Uterus (tissue), 4 donors: ENCODE measurements at places on chromosomes 16 and 17.

DNA sequence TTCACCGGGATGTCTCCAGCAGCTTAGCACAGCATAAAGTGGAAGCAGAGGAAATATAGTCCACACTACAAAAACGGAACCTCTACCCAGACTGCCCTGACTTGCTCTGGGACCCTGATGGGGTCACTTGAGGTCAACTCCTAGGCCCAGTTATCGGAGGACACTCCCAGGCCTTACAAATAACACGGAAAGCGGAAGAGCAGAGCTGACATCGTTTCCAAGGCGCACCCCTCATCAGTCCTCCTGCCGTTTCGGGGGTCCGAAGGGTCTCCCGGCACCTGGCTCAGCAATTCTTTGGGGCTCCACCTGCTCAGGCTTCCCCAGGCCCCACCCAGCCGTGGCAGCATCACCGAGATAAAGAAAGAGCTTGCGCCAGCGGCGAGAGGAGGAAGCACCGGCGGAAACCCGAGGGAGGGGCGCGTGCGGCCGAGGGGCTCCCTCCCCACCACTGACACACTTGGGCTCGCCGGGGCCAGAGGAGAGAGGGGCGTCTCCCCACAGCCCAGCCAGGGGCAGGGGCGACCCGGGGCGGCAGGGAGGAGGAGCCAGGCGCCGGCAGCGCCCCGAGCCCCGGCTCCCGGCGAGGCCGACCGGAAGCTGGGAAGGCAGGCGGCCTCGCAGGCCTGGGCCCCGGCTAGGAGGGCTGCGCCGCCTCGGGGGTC is 727 bp downstream of the CORO7 start:
- H3K4me3 ChIP-seq, result peak overlapping the region; percentile 88
- H3K36me3 ChIP-seq, result no peaks in the 10 kb centered on the region
- peak overlapping the region; percentile 16 for H3K27ac ChIP-seq
- DNase-seq, result no peak
- no peaks in the 10 kb centered on the region for H3K27me3 ChIP-seq

GRCh38 chr17:66169839-66170238 is 22.1 kb downstream of the CEP112 start:
- no peaks in the 10 kb centered on the region for H3K4me1 ChIP-seq
- H3K27ac ChIP-seq, result no peak overlapping the region
- no peaks in the 10 kb centered on the region for H3K27me3 ChIP-seq
- no peaks in the 10 kb centered on the region for H3K36me3 ChIP-seq
- no peak for DNase-seq

DNA sequence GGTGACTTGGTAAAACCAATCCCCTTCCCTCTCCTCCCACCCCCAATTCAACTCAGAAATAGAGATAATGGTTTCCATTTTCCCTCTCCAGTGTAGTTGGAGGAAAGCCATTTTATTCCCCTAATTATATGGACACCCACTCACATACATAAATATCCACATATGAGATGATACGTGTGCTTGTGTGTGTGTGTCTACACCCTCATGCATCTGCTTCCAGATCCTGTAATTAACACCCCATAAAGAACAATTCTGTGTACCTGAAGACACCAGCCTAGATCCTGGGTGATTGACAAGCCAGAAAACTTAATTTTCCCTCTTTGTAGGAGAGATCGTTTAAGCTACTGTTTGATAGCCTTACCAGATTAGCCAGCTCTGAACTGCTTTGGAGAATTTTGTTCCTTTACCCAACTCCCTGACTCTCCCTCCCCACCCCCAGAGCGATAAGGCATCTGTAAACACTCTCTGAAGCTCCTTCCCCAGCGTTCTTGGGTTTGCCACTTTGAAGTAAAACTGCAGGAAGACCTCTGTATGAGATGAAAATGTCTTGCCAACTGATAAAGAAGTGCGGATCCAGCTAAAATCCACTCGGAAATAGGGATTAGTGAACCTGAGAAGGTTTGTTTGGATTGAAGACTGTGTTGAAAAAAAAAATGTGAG is 175.7 kb downstream of the RGS9 start:
- H3K4me3 ChIP-seq, result no peak overlapping the region
- H3K36me3 ChIP-seq, result no peaks in the 10 kb centered on the region
- no peaks in the 10 kb centered on the region for H3K27me3 ChIP-seq
- H3K4me1 ChIP-seq, result no peaks in the 10 kb centered on the region
- H3K27ac ChIP-seq, result no peak overlapping the region

DNA sequence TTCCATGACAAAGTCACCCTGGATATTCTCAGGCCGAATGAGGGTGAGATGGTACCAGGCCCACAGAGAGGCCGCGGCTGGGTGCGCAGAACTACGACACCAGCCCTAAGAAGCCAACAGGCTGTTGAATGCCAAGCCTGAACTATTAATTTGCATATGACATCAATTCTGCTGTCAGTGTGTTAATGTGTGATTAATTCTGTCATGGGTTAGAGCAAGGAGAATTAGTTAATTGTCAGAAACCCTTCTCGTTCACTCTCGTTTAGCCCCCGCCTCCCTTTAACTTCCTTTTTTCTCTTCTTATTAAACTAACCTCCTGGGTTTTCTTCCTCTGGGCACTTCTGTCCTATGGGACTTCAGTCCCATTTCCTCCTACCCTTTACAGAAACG is 123.4 kb downstream of the ZFHX3 start:
- DNase-seq, result no peak
- H3K4me3 ChIP-seq, result no peak overlapping the region
- no peaks in the 10 kb centered on the region for H3K4me1 ChIP-seq
- no peaks in the 10 kb centered on the region for H3K36me3 ChIP-seq
- no peak overlapping the region for H3K27ac ChIP-seq

DNA sequence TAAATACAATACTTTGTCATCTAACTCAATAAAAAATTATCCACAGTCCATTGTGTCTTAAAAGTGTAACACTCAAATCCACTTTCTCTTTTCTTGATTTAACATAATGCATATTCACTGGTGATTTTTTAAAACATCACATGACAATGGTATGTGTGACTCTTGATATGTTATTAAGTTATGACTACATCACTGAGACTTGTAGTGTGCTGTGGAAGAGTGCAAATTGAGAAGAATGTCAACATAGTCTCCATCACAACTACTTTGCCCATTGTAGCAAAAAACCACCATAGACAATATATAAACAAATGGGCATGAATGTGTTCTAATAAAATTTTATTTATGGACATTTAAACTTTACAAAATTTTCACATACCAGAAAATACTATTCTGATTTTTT is 380.7 kb upstream of the PMFBP1 start:
- no peaks in the 10 kb centered on the region for H3K36me3 ChIP-seq
- H3K27ac ChIP-seq, result no peak overlapping the region
- no peaks in the 10 kb centered on the region for H3K4me1 ChIP-seq
- DNase-seq, result no peak
- no peaks in the 10 kb centered on the region for H3K27me3 ChIP-seq
- no peak overlapping the region for H3K4me3 ChIP-seq

GRCh38 chr16:169014-169413 is 3.2 kb downstream of the HBM start:
- H3K4me1 ChIP-seq, result peaks cover 17% of the 10 kb centered on the region
- H3K36me3 ChIP-seq, result no peaks in the 10 kb centered on the region
- H3K27me3 ChIP-seq, result peaks cover 25% of the 10 kb centered on the region
- DNase-seq, result no peak
- no peak overlapping the region for H3K4me3 ChIP-seq

- no peak for DNase-seq
- no peak overlapping the region for H3K4me3 ChIP-seq
- no peaks in the 10 kb centered on the region for H3K36me3 ChIP-seq
- H3K27ac ChIP-seq, result peak overlapping the region; percentile 38
Observed at GRCh38 chr17:57913575-57914272, 41.5 kb downstream of the CUEDC1 start.

DNA sequence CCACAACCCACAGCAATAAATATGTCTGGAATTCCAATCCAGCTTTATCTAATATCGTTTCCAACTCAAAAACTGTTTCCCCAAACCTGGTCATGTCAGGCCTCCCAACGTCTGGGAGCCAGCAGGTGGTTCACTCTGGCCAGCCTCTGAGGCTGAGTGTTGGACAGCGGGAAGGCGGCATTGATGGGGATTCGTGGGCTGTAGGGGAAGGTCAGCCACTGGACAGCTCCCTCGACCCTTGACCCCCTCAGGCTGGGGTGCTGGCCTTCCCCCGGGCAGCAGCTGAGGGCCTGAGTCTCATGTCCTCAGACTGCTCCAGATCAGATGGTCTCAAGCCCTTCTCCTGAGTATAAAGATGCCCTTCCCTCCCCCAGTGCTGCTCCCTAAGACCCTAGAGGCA is 50.2 kb downstream of the SDK2 start:
- H3K36me3 ChIP-seq, result no peaks in the 10 kb centered on the region
- DNase-seq, result no peak
- H3K4me1 ChIP-seq, result no peaks in the 10 kb centered on the region
- no peak overlapping the region for H3K4me3 ChIP-seq
- no peak overlapping the region for H3K27ac ChIP-seq
- no peaks in the 10 kb centered on the region for H3K27me3 ChIP-seq

GRCh38 chr17:1056761-1057160 is 59.8 kb downstream of the TIMM22 start:
- H3K27ac ChIP-seq, result no peak overlapping the region
- no peaks in the 10 kb centered on the region for H3K36me3 ChIP-seq
- no peak overlapping the region for H3K4me3 ChIP-seq
- DNase-seq, result no peak
- no peaks in the 10 kb centered on the region for H3K4me1 ChIP-seq

- no peak overlapping the region for H3K4me3 ChIP-seq
- peaks cover 8% of the 10 kb centered on the region for H3K4me1 ChIP-seq
- H3K27ac ChIP-seq, result no peak overlapping the region
- H3K27me3 ChIP-seq, result no peaks in the 10 kb centered on the region
Observed at GRCh38 chr17:73952480-73953205, 250.8 kb upstream of the RPL38 start.

DNA sequence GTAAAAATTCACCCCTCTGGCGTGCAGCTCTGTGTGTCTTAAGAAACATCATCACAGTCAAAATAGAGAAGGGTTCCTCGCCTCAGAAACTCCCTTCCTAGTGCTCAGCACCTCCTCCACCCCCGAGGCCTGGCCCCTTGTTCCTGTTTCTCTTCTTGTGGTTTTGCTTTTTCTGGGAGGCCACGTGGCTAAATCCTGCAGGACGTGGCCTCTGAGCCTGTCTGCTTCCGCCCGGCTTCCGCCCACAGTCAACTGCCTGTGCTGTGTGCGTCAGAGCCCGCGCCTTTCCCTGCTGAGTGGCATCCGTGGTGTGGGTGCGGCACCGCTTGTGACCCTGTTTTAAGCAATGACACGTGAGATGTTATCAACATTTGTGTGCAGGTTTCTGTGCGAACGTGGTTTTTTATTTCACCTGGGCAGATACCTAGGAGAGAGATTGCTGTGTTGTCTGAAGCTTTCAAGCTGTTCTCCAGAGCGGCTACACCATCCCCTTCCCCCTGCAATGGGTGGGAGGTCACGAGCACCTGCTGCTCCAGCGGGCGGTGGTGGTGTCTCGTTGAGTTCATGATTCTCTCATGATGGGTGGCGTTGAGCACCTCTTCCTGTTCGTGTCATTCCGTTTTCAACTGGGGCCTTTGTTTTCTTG is 21.7 kb downstream of the ACSF3 start:
- no peaks in the 10 kb centered on the region for H3K36me3 ChIP-seq
- H3K4me3 ChIP-seq, result no peak overlapping the region
- no peak for DNase-seq

- H3K36me3 ChIP-seq, result no peaks in the 10 kb centered on the region
- no peaks in the 10 kb centered on the region for H3K27me3 ChIP-seq
- H3K27ac ChIP-seq, result no peak overlapping the region
- no peaks in the 10 kb centered on the region for H3K4me1 ChIP-seq
Observed at GRCh38 chr17:19357761-19358160, 4.8 kb downstream of the B9D1 start.

DNA sequence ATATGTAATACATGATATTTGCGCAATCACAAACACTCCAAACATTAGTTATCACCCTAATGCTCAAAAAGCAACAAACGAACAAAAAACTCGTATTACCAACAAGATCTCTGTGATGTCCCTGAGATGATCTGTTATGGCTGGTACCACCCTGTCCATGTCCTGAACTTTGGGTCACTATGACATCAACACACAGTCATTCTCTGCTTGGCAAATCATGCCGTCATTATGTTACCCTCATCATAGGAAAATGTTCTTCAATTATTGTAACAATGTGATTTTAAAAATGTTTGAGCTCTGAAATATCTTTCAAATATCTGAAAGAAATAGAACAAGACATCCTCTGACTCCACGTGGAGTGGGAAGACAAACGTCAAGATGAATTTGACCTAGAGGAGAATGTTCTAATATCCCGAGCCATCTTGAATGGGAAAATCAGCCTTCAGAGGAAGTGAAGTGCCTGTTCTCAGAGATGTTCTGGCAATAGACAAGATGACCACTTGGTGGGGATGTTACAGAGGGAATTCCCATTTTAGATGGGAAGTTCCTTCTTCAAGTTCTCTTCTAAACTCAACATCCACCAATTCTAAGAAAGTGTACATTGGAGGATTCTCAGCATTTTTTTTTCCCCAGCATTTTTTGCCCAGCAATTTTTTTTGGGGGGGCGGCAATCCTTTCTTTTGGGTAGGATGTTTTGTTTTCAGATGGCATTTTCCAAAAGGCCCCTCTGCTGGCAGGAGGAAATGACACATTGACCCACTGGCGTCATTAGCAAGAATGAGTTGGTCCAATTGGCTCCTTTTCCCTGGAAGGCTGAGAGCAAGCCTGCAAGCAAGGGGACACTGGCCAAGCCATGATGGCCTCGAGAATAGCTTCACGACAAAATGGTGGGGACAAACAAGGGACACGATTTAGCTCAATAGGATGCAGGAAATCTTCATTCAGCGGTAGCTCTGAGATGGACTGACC is 3.7 kb upstream of the HSD17B2 start:
- H3K36me3 ChIP-seq, result no peaks in the 10 kb centered on the region
- H3K27ac ChIP-seq, result no peak overlapping the region
- no peaks in the 10 kb centered on the region for H3K4me1 ChIP-seq
- no peak overlapping the region for H3K4me3 ChIP-seq
- H3K27me3 ChIP-seq, result no peaks in the 10 kb centered on the region
- peak; percentile 27 for DNase-seq

DNA sequence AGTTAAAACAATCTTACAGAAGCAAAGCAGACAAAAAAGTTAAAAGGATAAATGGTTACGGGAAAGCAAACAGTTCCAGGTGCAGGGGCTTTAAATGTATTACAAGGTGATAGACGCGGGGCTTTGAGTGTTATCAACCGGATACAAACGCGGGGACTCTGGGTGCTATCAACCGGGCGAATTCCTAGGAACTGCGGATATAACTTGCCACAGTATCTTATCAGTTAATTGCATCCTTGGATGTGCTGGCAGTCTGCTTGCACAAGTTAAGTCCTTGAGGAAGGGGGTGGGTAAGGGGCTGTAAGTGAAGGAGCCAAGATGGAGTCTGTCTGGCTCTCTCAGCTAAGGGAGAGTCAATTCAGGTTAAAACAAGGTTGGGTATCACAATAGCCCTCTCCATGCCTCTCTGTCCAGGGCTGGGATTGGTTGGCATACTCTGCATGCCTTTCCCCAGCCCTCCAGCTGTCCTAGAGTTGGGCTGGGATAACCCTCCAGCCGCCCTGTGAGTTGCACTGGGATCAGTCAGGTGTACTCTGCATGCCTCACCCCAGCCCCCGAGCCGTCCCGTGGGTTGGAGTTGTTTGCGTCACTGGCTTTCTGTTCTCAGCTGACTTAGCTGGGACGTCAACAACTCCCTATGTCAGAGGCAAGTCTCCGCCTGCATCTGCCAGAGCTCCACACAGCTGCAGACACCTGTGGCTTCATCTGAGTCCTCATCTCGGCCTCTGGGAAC is 40.9 kb downstream of the TMEM235 start:
- H3K27ac ChIP-seq, result no peak overlapping the region
- no peaks in the 10 kb centered on the region for H3K36me3 ChIP-seq
- no peaks in the 10 kb centered on the region for H3K27me3 ChIP-seq
- no peak for DNase-seq

- no peak within 1 kb of the TSS for H3K27ac ChIP-seq
- DNase-seq, result no peak
- H3K4me1 ChIP-seq, result no peaks in the 10 kb centered on the region
- H3K36me3 ChIP-seq, result no peaks in the 10 kb centered on the region
- no peak within 1 kb of the TSS for H3K4me3 ChIP-seq
Observed at GRCh38 chr16:2816751-2817339, at the start of gene PRSS21. PRSS21 (plus strand) TSS chr16:2817237; CDS start chr16:2817269, 32 bp downstream.
